ENCODE measurements at places on chromosomes 1 and 21.

DNA sequence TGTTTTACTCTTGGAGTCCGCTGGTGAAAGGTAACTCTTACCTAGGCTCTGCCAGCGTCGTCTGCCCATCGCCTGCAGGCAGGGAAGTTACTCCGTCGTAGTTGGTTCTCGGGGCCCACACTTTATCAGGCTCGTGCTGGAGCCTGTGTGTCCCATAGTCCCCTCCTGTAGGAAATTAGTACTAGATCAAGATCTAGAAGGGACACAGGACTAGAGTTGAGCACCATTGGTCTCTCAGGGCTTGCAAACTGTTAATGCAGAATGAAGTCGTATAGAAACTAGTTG lies 940 bp downstream of the SRRM1 start:
- DNase-seq, result no peak

- DNase-seq, result peak; percentile 50
Observed at GRCh38 chr1:975896-976683, 5.8 kb downstream of the PERM1 start.

DNA sequence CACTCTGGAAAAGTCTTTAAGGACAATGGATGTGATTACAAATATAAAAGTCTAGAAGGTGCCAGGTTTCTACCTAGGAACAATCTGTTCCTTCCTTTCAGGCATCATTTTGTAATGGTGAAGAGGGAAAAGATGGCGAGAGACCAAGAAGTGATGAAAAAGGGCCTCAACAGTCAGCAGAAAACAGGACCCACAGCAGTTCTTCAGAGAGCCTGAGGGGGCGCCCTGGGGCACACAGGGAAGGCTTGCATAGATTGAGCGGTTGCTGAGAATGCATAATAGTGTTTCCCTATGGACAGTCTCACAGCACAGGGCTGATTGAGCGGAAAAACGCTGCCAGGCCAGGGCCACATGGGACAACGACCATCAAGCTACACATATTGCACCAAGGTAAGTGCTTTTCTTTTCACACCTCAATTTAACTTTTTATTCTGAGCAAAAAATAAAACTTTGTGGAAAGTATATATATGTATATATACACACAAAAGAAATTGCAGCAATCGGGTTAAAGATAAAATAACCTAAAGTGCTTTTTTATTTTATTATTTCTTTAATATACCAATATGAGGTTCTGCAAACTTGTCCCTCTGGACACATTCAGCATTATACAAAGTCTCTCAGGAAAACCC lies 3.1 kb upstream of the YRDC start:
- DNase-seq, result peak; percentile 77

DNA sequence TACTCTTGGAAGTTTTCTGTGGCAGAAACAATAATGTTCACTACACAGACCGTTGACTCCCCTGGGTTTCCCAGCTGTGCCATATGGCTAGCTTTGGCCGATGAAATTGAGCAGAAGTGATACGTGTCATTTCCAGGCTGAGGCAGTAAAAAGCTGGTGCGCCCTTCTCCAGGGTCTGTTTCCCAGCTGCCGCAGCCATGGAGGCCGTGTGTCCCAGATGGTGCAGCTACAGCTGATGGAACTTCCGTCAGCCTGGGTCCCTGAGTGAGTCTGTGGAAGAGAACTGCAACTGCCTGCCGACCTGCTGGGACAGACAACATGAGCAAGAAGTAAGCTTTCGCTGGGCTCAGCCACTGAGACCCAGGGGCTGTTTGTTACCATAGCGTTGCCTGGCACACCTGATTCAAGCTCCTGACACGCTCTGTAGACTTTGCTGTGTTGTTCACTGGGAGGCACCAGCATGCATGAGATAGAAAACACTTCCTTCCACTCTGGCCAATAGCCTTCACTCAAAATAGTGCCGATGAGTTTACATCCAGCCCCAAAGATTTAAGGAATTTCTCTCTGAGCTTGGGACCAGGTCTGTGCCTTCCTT lies 116.3 kb upstream of the SLC25A33 start:
- DNase-seq, result no peak

DNA sequence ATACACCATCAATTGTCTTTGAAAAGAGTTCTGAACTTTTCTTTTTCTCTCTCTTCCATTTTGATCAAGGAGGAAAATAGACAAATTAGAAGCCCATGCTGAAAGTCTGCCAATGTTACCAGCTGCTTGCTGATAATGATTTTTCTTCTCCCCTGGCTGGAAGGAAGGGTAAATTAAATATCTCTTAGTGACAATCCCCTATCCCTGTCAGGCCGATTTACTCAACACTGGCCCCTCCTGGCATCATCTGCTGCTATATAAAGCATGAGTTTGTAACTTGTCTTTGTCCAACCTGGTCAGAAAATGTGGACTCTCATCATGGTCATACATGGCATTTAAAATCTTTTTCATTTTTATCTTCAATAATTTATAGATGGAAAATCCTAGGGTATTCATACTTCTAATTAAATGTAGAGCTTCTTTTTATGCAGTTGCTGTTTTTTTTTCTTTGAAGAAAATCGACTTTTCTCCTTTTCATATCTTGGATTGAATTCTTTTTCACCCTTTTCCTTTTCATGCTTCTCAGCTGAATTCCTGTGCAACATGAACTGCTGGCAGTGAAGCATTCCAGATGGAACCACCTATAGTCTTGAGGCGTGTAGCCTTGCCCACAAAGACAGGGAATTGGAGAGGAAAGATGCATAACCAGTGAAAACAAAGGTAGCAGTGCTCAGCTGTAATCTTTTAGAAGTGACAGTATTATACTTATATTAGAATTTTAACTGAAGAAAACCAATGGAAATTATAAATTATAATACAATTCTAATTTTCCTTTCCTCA lies 214.7 kb upstream of the PTGFR start:
- DNase-seq, result no peak

- no peak for DNase-seq
Observed at GRCh38 chr21:17231771-17232170, 281.1 kb upstream of the CXADR start.

DNA sequence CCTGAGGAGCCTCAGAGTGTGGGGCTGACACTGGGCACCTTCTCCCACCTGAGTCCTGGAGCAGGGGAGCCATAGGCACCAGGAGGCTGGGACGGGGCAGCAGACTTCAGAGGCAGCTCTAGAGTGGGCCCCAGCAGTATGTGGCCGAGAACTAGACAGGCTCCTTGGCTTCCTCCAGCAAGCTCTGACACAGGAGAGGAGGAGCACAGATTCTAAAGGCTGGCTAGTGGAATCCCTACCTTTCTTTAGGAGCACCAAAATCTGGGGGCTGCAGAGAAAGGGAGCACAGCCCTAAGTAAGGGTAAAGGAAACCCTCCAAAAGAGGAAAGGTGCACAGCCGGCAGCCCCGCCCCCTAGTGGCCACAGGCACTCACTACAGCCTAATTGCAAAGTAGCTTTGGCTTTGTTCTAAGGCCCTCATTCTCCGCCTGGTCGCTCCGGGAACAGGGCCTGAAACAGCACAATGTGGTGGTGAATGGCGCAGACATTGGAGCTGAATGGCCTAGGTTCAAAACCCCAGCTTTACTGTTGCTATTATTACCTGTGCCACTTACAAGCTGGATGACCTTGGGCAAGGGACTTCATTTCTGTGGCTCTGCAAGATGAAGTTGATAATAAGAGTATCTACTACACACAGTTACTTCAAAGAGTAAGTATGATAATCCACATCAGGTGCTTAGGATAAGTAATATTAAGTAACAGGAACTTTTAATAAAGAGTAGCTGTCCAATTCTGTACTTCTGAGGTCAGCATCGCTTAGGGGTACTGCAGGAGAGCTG lies 8.8 kb upstream of the GUCA2A start:
- no peak for DNase-seq

- no peak for DNase-seq
Observed at GRCh38 chr21:31460980-31461379, 116.9 kb upstream of the TIAM1 start.

GRCh38 chr1:23578311-23578996 lies 19.2 kb upstream of the ID3 start:
- peak; percentile 63 for DNase-seq

DNA sequence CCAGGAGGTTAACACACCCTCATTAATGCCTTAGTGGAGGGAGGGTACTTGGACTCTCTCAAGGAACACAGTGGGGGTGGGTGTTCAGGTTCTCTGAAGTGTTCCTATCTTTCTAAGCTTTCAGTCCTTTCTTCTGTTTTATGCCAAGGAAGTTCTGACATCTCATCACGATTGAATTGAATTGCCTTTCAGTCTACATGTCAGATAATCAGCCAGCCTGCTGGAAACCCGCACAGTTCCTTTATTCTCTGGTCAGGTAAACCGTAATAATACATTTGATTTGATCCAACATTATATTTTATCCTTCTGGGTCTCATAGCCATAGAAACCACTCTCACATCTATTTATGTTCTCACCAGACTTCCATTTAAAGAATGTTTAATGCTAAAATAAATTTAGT lies 339.0 kb downstream of the RWDD3 start:
- no peak for DNase-seq

GRCh38 chr1:178575611-178576361 lies 62.9 kb downstream of the TEX35 start:
- DNase-seq, result peak; percentile 2

- DNase-seq, result peak; percentile 70
Observed at GRCh38 chr1:244414543-244414942, 37.2 kb downstream of the ADSS2 start.

GRCh38 chr1:192439373-192440025 lies 122.7 kb downstream of the RGS21 start:
- DNase-seq, result peak; percentile 84
